Brain microvascular endothelial cell (primary cell): ENCODE measurements at places on chromosomes 7 and 10.
A peak's percentile ranks its signal among the peaks of the same experiment; 100 is the strongest.

GRCh38 chr10:121631365-121632029 lies 33.3 kb upstream of the FGFR2 start:
- no peak for DNase-seq

DNA sequence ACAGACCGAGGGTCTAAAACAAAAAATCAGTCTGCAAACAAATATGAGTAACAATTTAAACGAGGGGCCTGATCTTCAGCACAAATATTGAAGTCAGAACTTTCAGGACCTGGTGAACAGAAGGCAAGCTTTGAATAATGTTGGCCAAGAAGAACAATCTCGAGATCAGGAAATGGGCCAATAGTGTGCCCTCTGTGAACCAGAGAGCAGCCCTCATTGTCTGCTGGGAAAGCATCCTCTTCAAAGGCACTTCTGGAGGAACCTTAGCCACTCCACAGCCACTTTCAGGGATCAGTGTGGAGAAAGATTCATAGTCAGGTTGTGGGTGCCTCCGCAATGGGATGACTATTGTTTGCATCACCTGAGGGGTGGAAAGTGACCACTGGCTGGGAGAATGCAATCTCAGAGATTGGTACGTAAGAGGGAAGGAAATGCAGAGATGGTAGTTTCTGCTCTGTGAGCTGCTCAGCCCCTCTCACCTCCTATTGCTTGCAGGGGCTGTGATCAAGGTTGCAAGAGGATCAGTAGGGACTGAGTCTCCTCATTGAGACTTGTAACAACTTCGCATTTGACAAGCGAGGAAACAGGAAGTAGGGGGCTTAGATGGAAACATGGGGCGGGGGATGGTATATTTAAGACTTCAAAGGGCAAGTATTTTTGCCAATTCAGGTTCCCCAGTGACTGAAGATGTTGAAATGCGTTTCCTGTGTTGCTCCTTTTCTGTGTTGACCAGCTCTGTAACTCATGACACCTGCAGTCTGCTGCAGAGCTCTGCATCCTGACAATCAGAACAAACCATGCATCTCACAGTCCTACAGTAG lies 28.4 kb upstream of the IFRD1 start:
- DNase-seq: no peak

DNA sequence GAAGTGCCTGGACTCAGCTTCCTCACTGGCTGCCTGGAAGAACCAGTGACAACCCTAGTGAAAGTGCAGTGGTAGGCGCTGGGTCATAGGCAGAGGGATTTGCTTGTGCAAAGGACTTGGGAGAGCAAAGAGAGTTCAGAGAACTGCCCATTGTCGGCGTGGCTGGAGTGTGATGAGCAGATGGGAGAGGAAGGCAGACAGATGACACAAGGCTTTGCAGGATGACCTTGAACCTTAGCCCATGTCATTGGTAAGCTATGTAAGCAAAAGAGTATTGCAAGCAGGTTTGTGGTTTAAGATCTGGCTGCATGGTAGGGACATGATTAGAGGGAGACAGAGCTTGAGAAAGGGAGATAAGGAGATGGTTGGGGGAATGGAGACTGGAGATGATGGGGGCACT lies 35.3 kb upstream of the NOBOX start:
- no peak for DNase-seq

DNA sequence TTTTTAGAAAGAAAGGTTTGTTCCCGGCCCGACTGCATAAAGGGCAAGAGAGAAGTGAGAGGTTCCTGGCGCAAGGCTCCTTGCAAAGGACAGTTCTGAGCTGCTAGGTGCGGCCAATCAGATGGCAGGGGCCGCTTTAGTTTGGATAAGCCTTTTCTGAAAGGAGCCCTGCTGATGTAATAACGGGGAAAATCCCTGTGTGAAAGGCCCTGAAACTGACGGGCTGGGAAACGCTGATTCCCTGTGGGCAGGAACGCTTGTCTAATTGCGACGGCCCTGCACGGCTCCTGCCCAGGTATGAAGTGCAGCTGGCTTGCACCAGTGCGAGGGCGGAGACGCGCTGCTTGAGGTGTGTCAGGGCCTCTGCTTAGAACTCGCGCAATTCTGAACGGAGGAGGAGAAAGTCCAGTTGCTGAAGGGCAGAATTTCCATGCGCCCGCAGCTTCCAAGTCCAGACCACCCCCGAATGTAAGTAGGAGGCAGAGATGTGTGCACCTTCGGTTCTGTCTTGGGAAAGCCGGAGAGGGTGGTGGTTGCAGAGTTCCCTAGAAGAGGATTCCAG lies 30.5 kb downstream of the TACC2 start:
- no peak for DNase-seq

- DNase-seq: peak; percentile 73
Measured at GRCh38 chr7:831596-832166, 595 bp upstream of the SUN1 start.

- DNase-seq: no peak
Measured at GRCh38 chr10:79124066-79124465, 55.3 kb downstream of the ZMIZ1 start.

GRCh38 chr10:5047912-5048628 lies 44.4 kb upstream of the AKR1C2 start:
- no peak for DNase-seq

DNA sequence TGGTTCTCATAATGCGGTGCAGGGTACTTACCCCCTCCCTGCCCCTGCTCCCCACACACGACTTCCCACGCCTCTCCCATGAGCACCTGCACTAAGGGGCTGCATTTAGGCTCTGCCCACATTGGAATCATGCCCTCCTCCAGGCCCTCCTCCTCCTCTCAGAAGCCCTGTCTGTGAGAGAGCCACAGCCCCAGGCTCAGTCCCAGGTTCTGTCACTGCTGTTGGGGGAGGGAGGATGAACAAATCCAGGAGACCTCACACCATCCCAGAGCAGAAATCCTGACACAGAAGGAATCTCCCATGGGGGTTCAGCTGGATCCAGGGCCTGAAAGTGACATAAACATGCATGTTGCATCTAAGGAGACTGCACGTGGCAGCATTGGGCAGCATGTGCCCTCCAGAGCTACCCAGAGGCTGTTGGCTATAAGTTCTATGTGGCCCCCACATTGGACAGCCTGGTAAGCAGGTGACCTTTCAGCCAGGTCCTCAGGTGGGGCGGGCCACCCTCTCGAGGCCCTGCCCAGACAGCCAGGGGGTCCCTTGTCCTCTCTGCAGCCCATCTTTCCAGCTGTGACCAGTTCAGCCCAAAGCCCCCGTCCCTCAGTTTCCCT lies 1.6 kb upstream of the PILRA start:
- DNase-seq: no peak

DNA sequence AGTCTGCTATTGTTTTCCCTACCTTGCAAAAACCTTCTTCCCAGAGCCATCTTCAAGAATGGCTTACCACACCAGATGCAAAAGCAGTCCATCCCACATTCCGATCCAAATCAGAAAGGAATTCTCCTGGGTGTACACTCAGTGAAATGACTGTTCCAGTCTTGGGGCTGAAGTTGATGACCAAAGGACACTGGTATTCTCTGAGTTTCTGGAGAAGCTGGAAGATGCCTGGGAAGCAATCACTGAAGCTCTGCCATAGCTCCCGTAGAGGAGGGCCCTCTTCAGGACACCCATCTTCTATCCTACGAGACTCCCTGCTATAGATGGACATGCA lies 155.7 kb downstream of the LCOR start:
- no peak for DNase-seq

GRCh38 chr10:17645621-17646345 lies 1.8 kb downstream of the STAM start:
- DNase-seq: no peak

DNA sequence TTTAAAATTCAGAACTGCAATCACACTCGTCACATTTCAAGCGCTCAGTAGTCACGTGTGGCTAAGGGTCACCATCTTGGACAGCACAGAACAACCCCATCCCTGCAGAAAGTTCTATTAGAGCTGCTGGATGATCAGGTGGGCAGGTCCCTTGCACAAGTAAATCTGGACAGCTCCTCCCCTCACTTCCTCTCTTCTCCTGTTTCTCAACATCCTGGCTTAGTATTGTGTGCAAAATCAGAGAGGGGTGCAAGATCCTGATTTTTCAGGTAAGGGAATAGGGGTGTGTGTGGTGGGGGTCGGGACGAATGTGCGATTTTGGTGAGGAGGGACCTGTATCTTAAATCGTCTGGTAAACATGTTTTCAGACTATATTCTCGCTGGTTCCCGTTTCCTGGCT lies at the start of gene GIMAP4:
Gene GIMAP4, plus strand, starts transcription at position 222 of the 400 bp plus-strand sequence. CDS start 2,512 bp downstream, outside the sequence.
- DNase-seq: no peak

DNA sequence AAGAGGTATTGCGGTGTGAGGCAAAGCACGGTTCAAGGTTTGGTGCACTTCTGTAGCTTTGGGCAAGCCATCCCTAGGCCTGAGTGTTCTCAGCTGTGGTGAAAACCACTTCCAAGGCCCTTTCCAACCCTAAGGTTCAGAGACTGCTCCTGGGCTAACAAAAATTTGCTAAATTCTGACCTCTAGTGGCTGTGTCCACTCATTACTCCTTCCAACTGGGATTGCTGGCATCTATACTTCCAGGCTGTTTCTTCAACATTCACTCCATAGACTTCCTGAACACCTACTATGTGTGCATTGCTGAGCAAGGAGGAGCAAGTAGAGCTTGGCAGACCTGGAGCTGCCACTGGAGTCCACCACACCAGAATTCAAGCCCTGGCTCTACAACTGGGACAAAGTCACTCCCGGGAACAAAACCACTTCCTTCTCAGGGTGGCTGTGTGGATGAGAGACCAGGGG lies 29.3 kb upstream of the SH3PXD2A start:
- peak; percentile 61 for DNase-seq

- no peak for DNase-seq
Measured at GRCh38 chr7:157253850-157254249, 83.0 kb upstream of the DNAJB6 start.

GRCh38 chr10:62900829-62901571 lies 84.8 kb upstream of the EGR2 start:
- DNase-seq: no peak

GRCh38 chr10:63653747-63654146 lies 132.5 kb downstream of the REEP3 start:
- DNase-seq: no peak

GRCh38 chr7:95682913-95683312 lies 86.6 kb upstream of the PDK4 start:
- no peak for DNase-seq

GRCh38 chr7:43296306-43296705 lies 183.9 kb downstream of the HECW1 start:
- DNase-seq: no peak

DNA sequence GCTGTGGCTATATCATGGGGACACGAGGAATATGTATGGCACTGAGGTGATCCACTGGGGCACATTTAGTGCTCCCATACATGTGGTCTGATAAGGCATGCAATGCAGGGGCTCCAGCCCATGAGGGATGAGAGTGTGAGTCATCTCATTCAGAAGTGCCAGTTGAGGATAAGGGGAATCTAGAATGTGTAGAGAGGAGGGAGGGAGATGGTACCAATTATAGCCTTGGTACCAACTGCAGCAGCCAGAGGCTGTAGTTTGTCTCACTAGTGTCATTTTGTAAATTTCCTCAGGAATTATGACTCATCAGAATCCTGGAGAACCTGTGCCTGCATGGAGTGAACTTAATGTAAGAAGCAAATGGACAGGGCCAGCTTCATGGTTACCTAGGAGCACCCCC lies 46.2 kb downstream of the LAMB4 start:
- no peak for DNase-seq

GRCh38 chr10:36455526-36456133 lies 669.8 kb upstream of the ANKRD30A start:
- DNase-seq: no peak

DNA sequence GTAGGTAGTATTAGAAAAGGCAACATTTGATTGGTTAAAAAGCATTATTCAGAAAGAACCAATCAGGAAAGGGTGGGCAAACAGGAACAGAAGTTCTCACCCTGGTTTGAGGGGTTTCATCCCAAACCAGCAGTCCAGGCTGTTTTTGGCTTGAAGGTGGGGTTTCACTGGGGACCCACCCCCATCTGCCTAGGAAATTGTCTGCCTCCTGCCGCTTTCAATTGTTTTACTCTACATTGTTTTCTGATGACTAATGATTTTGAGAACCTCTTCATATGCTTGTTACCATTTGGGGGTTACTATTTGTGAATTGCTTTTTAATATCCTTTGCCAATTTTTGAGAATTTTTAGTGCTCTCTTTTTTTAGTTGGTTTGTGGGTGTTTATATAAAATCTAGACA lies 3.3 kb upstream of the PCBD1 start:
- DNase-seq: no peak

DNA sequence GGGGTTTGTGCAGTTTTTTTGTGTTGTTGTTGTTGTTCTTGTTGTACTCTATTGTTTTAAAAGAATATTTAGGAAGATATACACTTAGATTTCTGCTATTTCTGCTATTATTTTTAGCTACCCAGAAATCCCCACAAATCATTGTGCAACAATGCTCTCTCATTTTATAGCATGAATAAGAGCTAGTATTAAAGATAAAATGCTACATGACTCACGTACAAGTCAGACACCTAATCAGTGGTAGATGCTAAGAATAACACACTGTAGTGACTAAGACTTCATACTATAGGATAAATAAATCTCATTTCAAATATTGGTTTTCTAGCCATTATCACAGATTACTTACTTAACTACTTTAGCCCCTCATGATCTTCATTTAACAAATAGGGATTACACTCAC lies 920.5 kb downstream of the KCNMA1 start:
- peak; percentile 47 for DNase-seq

GRCh38 chr10:77413231-77413630 lies 224.4 kb downstream of the KCNMA1 start:
- no peak for DNase-seq

DNA sequence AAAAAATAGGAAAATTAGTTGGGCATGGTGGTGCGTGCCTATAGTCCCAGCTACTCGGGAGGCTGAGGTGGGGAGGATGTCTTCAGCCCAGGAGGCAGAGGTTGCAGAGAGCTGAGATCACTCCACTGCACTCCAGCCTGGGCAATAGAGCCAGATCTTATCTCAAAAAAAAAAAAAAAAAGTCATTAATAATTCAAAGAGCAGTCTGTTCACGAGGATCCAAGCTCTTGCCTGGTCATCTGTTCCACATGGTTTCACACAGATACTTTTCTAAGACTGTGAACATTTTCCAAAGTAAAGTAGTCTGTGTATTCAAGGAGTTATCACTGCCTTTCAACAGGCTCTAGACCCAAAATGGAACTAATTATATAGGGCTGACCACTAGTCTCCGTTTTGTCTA lies 86.9 kb downstream of the ZNF277 start:
- no peak for DNase-seq

GRCh38 chr10:64071218-64071617 lies 550.0 kb downstream of the REEP3 start:
- DNase-seq: peak; percentile 44

GRCh38 chr7:129829737-129830631 lies 122.8 kb downstream of the UBE2H start:
- DNase-seq: peak; percentile 56
